GM10248 (cell line): ENCODE measurements at places on chromosomes 3 and 15.

GRCh38 chr3:128559486-128560225 is 66.7 kb upstream of the GATA2 start:
- no peak for DNase-seq

GRCh38 chr3:57729334-57730045 is 26.6 kb upstream of the SLMAP start:
- DNase-seq, result no peak

DNA sequence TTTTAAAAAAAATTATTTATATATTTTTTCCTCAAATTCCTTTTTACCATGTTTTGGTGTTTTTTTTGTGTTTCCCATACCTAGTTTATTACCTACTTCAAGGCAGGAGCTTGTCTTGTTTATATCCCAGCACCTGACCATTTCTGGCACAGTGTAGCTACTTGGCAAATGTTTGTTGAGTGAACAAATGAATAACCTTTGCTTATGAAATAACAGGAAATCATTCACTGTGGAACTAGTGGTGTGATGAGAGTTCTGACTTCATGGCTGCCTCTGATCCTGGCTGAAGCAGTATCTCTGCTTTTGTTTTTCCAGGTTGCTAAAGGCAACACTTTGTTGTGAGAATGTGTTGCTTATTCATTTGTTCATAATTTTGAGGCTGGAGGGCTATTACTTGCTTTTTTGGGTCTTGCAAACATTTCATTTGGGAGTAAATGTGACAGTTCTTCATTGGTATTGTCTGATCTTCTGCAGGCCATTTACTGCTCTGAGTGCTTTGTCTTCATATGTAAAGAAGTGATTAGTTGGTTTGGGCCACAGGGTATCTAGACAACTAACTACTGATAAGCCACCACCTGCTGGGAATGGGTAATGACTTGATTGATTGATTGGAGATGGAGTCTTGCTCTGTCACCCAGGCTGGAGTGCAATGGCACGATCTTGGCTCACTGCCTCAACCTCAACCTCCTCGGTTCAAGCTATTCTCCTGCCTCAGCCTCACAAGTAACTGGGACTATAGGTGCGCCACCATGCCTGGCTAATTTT is 5.7 kb downstream of the RAD54L2 start:
- DNase-seq, result no peak

- DNase-seq, result no peak
These were observed 42.5 kb downstream of the IL16 start for GRCh38 chr15:81239190-81239589.

DNA sequence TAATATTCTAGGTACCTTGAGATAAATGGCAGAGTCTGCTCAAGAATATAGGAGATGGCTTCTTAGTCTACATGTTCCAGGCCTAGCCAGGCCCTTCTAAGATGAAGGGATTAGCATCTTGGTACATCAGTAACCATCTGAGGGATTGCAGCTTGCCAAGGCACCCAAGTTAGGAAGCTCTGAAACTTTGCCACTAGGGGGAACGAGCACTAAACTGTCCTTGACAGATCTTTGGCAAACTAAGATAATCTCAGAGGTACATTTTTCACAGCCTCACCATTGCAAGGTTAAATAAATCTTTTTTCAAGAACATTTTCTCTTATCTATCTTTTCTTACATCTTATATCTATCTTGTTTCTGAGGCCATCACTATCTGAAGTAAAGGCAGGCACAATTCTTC is 351.2 kb downstream of the RAP2B start:
- DNase-seq, result no peak

GRCh38 chr3:73045391-73045790 is 16.1 kb upstream of the EBLN2 start:
- no peak for DNase-seq

DNA sequence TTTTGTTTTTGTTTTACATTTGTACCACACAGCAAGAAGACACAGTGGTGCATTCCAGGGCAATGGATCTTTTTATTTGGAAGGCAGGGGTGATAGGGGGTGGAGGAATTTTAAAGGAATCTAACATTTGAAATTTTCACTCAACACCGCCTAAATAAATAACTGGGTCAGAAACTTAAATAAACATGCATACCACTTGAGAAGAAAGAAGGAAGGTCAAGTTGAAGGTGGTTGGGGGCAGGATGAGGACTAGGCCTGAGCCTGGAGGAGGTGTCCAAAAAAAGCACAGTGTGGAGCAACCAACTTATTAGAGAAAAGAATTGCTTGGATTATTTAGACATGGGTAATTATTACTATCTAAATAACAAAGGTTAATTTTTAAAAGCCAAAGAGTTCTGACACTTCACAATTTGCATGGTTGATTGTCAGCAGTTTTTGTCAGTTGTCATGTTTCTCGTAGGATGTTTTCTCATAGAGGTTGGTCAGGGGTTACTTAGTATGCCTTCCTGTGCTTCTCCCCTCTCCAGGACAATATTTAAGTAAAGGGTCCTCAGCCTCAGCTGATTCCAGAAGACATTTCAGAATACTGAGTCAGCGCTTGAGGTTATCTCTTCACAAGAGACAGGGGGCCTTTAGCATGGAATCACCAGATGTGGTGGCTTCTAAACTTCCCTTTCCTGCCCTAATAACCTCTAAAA is 173.7 kb upstream of the SLC2A2 start:
- DNase-seq, result no peak

DNA sequence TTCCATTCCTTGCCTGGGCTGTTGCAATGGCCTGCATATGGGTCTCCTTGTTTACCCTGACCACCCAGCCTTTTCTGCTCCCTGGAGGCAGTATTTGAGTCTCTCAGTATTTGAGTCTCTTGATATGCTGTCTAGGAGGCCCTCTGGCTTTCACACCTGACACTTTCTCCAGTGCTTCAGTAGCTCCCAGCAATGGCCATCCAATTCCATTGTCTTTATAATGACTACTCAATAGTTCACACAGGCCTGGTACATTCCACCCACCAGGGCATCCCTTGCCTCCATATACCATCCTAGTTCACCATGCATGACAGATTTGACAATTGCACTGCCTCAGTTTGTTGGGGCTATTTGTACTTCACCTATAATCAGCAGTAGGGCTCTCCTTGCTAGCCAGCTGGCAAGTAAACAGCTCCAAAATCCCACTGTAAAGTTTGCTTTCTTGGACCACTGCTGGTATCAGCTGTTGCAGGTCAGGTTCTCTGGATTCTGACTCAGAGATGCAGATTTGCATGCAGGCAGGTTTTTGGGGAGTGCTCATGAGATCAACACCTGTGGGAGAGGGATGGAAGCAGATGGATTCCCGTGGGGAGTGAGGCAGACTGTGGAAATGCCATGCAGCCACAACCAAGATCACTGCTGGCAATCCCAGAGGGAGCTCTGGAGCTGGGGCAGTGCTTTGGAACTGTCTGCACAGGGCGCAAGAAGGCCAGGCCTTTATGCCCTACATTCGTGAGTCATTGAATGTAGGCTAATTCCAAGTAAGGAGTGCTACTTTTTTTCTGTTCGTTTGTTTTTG is 19.1 kb upstream of the XIRP1 start:
- no peak for DNase-seq

GRCh38 chr3:138197524-138197923 is 10.4 kb downstream of the ARMC8 start:
- no peak for DNase-seq

DNA sequence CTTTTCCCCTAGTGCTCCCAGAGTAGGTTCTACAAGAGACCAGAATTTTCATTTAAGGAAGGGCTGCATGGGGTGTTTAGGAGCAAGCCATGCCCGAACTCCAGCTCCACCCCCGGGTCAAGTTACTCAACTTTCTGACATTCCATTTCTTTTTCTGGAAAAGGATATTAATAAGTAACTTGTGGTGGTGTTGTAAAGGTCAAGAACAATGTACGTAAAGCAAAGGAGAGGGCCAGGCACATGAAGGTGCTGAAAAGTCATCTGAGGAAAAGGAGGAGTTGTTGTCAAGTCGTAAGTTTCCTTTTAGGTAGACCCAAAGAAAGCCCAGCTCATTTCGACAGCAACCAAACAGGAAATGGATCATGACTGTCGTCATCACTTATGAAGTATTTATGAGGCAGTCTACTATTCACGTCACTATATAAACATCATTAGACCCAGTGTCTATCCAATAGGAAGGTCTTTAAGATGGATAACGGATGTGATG is 319.6 kb upstream of the IL12A start:
- DNase-seq, result no peak

GRCh38 chr3:101020351-101021015 is 27.3 kb upstream of the ABI3BP start:
- no peak for DNase-seq

DNA sequence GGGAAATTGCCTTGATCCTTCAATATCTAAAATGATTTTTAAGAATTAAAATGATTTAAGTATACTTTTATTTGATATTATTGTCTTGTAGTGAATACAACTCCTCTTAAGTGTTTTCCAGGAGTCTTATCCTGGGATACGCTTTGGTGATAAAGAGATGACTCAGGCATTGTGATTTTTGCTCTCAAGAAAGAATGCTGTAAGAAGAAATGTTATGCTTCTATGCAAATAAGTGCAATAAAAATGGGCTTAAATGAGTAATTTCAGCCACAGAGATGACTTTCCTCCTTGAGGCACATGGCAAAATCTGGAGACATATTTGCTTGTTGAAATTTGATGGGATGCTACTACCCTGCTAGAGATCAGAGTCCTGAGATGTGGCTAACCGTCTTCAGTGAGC is 358.6 kb upstream of the BCHE start:
- no peak for DNase-seq

- no peak for DNase-seq
These were observed 91.1 kb upstream of the RNF7 start for GRCh38 chr3:141646760-141647561.

- no peak for DNase-seq
These were observed 531.9 kb downstream of the AGBL1 start for GRCh38 chr15:86611417-86612040.

GRCh38 chr15:92393071-92393979 is at the start of gene ST8SIA2:
Gene ST8SIA2 (plus strand): TSS chr15:92393881. CDS start chr15:92394065, 184 bp downstream.
- DNase-seq, result no peak

GRCh38 chr3:123773681-123774431 is 110.3 kb downstream of the MYLK start:
- no peak for DNase-seq

GRCh38 chr3:24680214-24680967 is 185.7 kb upstream of the THRB start:
- DNase-seq, result peak; percentile 36

- DNase-seq, result no peak
These were observed 26.1 kb downstream of the CERS3 start for GRCh38 chr15:100502651-100503050.

- DNase-seq, result peak; percentile 79
These were observed 1.8 kb downstream of the HES1 start for GRCh38 chr3:194137506-194138474.

GRCh38 chr3:4935347-4935746 is 43.9 kb upstream of the BHLHE40 start:
- no peak for DNase-seq

- peak; percentile 91 for DNase-seq
These were observed 15.9 kb downstream of the IVD start for GRCh38 chr15:40421246-40422157.

GRCh38 chr3:111666041-111666735 is 71.0 kb upstream of the ZBED2 start:
- no peak for DNase-seq

DNA sequence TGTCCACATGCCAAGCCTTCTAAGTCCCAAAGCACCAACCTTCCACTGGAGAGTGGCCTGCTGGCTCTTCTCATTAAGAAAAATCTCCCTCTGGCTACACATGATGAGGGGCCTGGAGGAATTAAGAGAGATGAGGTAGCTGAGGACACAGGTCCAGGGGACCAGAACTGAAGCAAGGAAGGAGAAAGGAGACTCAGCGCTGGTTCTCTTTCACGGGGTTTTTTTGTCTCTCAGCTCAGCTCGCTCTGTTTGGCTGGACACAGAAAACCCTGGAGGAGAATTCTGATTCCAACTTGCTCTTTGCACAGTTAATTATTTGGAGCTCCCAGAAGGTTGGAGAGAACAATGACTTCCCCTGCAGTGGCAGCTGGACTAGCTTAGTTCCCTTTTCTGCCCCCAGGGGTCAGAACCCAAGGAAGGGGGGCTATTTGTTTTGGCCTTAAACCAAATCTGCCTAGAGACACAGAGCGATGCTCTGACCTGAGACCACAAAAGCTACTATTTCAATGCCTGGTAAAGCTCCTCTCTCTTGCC is 507.6 kb downstream of the FHIT start:
- DNase-seq, result no peak

- DNase-seq, result no peak
These were observed 246.9 kb downstream of the ZIC1 start for GRCh38 chr3:147656023-147656422.

DNA sequence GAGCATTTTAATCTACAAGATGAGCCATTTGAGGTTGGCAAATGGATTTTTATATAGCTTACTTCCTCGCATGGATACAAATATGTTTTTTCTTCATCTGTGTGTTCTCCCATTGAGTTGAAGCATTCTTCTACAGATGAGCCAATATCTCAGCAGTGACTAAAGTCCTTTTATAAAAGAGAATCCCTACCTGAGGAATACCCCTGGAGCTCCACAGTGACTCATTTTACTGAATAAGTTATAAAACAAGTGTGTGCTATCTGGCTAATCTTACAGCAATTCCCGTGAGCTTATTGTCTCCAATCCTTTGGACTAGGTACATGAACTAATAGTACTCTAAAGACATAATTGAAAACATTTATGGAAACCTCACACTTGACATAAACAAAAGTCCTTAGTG is 354.2 kb upstream of the BCHE start:
- no peak for DNase-seq

DNA sequence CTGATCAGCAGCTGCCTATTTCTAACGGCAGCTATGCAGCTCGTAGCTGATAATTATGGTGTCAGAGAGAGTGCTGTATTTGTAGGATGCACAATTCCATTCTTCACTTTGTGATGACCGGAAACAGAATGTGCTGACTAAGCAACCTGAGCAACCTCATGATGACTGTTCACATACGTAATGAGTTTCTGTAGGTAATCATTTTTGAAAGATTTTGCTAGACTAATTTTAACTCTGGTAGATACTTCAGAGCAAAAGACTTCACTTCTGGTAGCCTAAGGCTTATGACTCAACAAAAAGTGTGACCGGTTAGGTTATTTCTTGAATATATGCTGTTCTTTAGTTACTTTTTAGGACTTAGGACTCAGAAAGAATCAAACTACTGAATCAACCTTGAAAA is 567.7 kb downstream of the NAALADL2 start:
- DNase-seq, result no peak

GRCh38 chr15:100781061-100781960 is 98.3 kb upstream of the ALDH1A3 start:
- DNase-seq, result peak; percentile 2

DNA sequence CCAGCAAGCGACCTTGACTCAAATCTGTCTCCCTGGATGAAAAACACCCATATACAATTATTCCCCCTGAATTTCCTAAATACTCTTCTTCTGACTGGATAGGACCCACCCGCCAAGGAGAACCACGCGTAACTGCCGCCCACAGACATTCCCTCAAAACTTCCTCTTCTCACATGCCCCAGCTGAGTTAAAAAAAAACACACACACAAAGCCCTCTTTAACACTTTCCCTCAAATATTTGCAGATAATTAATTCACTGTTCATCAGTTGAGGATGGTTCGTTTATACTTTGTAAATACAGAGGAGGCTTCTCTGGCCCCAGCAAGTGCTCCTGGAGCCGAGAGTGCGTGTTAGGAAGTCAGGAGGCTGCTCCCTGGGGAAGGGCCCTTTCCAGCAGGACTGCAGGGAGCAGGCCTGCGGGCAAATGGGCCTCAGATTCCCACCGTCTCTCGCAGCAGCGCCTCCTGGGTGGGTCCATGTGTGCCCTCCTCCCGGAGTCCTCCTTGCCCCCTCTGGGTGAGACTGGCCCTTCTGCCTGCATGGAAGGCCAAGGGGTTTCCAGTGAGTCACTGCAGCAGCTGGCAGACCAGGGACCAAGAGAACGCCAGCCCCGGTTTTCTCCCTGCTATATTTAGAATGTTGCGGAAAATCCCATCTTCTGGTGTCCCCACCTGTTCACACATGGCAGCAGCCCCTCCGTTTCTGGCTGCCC is 46.8 kb downstream of the MGLL start:
- DNase-seq, result peak; percentile 51
